Right renal cortex interstitium (tissue), 3 donors: ENCODE measurements at places on chromosomes 11 and 22.

DNA sequence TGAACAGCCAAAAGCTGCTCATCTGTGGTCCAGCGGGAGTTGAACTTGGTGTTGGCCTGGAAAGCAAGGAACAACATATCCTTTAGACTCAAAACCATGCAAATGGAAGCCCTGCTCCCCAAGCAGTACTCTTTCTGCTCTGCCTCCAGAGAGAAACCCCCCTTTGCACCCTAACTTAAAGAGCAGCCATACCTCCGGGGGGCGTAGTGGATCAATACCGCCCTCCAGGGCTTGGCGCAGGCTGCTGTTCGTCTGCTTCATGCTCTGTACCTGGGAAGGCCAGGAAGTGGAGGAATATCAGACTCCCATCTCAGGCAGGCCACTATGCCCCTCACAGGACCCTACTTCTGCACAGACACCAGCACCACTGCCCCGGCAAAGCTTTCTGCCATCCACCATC is 4.3 kb downstream of the RCOR2 start:
- DNase-seq, result no peak

DNA sequence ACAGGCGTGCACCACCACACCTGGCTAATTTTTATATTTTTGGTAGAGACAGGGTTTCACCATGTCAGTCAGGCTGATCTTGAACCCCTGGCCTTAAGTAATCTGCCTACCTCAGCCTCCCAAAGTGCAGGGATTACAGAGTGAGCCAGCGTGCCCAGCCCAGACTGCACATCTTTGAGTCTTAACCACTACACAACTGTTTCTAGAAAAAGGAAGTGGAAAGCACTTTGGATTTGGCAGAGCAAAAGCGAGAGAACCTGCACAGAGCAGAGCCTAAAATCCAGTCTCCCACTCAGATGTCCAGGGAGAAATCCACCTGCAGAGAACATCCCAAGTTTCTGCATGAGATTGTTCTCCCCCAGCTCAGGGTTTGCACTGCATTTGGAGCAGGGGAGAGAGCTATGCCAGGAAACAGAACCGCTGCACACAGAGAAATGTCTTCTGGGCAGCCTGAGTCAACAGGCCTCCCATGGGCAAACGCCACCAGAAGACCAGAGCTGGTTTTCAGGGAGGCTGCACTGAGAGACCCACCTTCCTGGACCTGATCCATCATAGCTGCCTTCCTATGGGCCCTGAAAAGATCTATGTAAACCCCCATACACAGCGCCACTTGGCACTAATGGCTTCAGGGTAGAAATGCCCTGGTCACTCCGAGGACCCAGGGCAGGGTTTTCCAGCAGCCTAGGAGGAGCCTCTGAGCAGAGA is 54.0 kb downstream of the RPUSD4 start:
- DNase-seq, result no peak

- DNase-seq, result no peak
Measured at GRCh38 chr11:116173506-116173905, 599.3 kb downstream of the BUD13 start.

- DNase-seq, result no peak
Measured at GRCh38 chr11:44811841-44812448, 85.2 kb downstream of the TSPAN18 start.

- no peak for DNase-seq
Measured at GRCh38 chr22:25025491-25026400, 73.2 kb downstream of the KIAA1671 start.

GRCh38 chr11:67452141-67452952 is at the start of gene GPR152:
GPR152 (minus strand) TSS chr11:67452729; CDS start chr11:67452724, 5 bp downstream.
- DNase-seq, result no peak

DNA sequence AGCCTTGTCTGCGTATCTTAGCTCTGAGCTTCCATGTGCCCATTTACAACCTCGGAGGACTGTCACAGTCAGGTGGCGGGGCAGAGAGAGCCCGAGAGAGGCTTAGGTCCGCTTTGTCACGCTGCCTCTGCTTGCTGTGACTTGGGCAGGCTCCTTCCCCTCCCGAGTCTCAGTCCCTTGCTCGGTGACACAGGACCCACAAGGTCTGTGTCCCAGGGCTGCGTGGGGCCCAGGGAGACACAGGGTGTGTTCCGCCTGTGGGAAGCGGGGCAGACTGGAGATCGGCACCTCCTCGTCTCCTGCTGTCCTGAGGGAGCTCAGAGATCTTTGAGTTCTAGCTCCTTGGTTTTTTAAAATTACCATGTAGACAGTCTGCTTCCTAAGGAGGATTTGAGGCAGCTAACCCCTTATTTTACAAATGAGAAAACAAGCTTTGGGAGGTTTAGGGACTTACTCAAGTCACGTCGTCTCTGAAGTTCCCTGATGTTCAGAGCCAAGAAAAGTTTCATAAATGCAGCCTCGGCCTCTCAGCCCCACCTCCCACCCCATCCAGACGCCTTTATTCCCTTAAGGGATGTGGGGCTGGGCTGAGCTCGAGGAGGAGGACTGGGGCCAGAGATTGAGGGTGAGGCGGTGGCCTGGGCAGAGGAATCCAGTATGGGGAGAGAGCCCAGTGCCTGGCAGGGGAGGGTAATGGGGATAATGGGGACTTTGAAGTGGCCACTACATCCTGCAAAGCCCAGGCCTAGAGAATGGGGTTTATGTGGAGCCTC is 103.6 kb downstream of the NECTIN1 start:
- DNase-seq, result no peak

DNA sequence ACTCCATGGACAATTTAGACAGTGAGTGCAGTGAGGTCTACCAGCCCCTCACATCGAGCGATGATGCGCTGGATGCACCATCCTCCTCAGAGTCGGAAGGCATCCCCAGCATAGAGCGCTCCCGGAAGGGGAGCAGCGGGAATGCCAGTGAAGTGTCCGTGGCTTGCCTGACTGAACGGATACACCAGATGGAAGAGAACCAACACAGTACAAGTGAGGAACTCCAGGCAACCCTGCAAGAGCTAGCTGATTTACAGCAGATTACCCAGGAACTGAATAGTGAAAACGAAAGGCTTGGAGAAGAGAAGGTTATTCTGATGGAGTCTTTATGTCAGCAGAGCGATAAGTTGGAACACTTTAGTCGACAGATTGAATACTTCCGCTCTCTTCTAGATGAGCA is 51.4 kb downstream of the SPECC1L start:
- DNase-seq, result no peak
